ENCODE measurements at places on chromosomes 1 and 21.
A peak's percentile ranks its signal among the peaks of the same experiment; 100 is the strongest.

DNA sequence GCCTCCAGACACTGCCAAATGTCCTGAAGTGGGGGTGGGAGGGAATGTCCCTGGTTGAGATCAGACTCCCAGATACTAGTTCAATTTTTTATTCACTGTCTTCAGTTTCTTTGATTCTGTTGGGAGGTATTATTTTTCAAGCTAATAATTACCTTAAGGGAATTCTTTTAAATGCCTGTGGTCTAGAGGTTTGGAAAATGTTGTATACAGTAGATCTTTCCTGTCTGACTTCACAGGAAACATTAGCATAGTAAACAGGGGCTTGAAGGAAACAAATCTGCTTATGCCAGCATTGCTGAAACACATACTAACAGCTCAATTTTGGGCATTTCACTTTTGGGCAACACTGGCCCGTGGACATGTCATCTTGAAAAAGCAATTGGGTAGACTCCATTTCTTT is 84.3 kb upstream of the HP1BP3 start:
- DNase-seq = no peak

DNA sequence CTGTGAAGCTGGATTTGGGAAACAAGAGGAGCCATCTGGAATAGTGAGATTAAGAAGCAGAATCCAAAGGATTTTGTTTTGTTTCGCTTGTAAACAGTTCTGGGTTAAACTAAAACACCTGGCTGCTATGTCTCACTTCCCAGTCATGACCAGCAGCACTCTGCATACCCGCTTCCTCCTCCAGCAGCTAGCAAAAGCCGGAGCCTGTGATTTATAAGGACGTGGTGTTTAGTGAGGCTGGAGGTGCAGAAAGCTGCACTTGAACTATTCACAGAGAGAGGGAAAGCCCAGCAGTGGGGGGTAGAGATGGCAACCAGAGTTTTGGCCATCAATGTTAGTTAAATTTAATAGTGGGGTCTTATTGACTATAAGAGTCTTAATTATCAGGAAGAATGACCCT is 240.2 kb downstream of the AJAP1 start:
- no peak for DNase-seq

DNA sequence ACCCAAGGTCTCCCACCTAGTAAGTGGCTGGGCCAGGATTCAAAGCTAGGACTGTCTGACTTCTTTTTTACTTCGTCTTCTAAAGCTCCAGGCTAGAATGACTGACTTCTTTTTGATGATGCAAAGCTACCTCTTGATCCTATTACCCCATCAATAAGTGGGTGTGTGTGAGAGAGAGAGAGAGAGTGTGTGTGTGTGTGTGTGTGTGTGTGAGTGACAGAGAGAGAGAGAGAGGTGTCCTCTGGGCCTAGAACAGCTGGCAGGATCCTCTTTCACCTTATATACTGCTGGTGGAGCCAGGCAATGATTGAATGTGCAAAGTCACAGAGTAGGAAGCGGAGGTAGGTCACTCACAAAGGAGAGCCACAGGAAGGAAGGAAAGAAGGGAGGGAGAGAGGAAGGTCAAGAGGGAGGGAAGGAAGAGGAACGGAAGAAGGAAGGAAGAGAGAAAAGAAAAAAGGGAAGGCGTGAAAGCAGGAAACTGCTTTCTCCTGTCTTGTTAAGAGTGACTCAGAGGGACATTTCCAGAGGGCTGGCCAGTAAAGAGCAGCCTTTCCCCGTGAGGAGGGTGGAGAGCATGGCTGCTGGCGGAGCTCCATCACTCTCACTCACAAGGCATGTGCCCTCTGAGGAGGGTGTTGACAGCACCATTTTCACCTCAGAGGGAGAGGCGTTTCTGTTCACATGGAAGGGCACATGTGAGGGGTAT is 68.9 kb downstream of the CDC7 start:
- DNase-seq = peak; percentile 82

- no peak for DNase-seq
Observed at GRCh38 chr1:30902593-30903290, 5.8 kb downstream of the SDC3 start.

- peak; percentile 66 for DNase-seq
Observed at GRCh38 chr1:207698822-207699483, 52.9 kb upstream of the CD46 start.

GRCh38 chr1:209106237-209106741 is 477.2 kb upstream of the CAMK1G start:
- peak; percentile 94 for DNase-seq

- DNase-seq = no peak
Observed at GRCh38 chr1:208349694-208350330, 105.6 kb upstream of the PLXNA2 start.

- no peak for DNase-seq
Observed at GRCh38 chr1:228278432-228278941, 70.6 kb downstream of the OBSCN start.

DNA sequence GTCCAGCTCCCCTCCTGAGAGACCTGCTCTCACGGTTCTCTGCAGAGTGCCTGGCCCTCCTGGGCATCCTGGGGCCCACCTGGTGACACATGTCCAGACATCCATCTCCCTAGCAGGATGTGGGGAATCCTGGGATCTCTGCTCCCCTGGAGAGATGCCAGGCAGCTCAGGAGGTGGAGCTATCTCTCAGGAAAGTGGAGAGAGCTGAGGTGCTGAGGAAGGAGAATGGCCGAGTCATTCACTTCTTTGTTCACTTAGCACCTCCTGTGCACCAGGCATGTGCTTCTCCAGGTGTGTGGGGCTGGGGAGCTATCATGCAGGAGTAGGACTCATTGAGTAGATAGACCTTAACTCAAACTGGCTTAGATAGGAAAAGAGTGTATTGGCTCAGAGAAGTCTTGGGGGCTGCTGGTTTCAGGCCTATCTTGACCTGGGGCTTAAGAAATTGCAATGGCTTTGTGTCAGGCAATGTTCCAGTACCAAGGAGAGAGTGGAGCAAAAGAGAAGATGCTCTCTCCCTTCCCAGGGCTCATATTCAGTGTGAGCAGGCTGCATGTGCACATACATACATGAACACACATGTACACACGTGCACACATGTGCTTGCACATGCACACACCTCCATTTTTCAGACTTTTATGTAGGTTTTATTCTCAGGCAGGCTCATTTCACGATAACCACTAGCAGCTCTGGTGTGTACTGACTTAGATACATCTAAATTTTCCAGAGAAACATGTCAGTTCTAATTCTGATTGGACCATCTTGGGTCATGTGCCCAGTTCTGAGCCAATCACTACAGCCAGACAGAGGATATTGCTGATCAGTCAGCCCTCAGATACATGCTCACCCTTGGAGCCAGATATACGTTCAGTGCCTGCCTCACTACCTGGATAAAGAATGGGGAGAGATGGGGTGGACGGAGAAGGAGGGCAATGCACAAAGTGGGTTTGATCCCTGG is 437.6 kb downstream of the PTPRU start:
- peak; percentile 20 for DNase-seq

DNA sequence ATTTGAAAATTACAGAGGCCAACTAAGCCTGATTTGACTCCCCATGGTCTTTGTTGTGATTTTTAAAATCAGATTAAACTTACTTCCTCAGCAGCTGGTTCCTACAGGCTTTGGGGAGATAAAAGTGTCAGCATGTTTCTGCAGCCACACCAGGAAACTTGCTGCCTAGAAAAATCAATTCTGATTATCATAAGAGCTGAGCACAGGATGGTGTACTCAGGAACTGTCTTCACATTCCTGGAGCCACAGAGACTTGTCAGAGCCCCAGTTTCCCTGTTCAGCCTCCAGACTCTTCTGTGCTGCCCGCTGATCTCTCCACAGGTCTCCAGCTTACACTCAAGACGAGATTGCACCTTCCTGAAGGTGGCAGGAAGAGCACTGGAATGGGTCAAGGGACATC is 23.9 kb downstream of the RAB3B start:
- no peak for DNase-seq

GRCh38 chr1:171985639-171986038 is 144.3 kb downstream of the DNM3 start:
- DNase-seq = peak; percentile 15

DNA sequence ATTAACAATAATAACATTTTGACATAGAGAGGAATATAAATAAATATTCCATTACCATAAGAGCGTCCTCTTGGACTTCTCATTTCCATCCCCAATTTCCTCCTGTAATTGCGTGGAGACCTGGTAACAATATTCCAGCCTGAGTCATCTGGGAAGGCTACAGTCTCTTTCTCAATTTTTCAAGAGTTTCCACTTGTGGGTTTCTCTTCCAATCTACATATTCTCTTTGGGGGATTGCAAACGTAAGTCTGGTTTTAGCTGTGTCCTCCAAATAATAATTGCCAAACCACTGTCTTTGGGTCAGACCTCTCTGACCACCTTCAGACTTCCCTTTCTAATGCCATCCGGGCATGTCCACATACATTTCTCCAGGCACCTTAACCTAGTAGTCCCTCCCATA is 124.5 kb upstream of the USP24 start:
- no peak for DNase-seq

GRCh38 chr1:229479660-229480399 is 28.3 kb downstream of the NUP133 start:
- DNase-seq = no peak

- DNase-seq = no peak
Observed at GRCh38 chr1:245645894-245646293, 491.1 kb downstream of the KIF26B start.

- DNase-seq = no peak
Observed at GRCh38 chr1:236167154-236167553, 24.8 kb downstream of the GPR137B start.

- no peak for DNase-seq
Observed at GRCh38 chr1:152970495-152970894, at the start of gene SPRR4. SPRR4 (plus strand) TSS chr1:152970648; CDS start chr1:152971891, 1,243 bp downstream.

GRCh38 chr1:109539676-109540075 is at the start of gene GPR61:
GPR61 (plus strand) TSS chr1:109539872; CDS start chr1:109543023, 3,151 bp downstream.
- DNase-seq = no peak

- no peak for DNase-seq
Observed at GRCh38 chr1:109845658-109846057, 65.0 kb upstream of the CSF1 start.

DNA sequence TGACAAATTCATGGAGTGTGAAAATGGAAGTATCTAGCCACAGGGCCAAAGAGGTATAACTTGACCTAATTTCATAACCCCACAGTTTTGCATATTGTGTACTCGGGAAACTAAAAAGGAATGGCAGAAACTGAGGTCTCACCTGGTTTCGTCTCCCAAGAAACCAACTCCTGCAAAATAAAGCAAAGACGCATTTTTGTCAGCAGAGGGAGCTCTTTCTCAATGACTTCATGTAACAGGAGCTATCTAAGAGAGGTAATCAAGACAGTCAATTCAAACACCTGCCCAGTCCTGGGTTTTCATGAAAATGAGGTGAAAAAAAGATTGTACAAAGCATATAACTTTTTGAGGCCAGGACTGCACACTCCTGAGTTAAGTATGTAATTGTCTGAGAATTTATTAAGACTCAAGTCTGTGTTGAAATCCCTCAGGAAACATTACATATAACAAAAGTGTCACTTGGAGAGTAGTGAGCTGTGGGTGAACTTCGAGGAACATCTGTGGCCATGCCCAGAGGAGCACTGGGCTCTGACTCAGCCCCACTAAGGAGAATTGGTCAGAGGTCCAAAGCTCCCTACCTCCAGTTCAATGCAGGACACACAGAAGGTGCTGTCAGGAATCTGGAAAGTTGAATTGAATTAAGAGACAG is 17.6 kb downstream of the FCRL4 start:
- peak; percentile 54 for DNase-seq

DNA sequence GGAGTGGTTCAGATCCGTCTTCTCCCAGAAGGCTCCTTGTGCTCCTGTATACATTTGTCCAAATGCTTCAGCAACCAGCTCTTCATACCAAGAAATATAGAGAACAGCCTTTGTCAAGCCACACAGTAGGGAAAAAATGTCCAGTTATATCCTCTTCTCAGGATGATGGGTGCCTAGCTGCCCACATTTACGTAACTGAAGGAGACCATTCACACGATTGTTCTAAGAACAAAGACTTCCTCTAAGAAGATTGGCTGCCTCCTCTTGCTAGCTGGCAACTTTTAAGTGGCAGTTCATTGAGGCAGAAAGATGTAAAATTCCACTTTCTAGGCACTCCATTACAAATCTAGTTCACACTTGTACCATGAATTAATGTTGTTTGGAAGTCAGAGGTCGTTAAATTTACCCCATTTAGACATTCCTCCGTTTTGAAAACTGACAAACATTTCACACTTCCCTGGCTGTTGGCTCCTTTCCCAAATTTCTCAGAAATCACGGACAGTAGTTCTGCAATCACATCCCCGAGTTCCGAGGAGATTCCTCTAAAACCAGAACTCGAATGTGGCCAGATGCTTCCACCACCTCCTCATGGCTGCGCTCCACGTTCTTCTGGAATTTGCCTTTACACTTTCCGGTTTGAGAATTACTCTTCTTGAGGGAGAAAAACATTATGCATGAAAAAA is 45.6 kb upstream of the CSF1 start:
- no peak for DNase-seq

DNA sequence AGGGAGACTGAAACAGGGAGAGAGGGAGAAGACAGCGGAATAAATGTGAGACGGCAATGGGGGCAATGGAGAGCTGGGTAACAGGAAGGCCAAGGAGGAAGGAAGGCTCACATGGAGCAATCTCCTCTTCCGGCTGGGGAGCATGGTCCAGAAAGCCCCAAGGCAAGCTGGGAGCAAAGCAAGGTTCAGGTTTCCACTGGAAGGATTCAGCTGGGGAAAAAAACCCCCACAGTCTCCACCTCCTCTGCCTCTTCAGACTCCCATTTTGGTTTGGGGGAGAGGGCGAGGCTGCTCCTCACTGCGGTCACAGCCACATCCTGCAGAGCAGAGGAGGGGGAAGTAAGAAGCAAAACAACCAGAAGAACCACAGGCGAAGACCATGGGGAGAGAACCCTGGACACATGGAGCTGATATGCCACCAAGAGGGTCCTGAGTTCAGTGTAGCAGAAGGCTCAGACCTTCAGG is 650 bp downstream of the TNFAIP8L2 start:
- DNase-seq = no peak

- DNase-seq = no peak
Observed at GRCh38 chr1:160578175-160578524, 1.1 kb downstream of the CD84 start.

- peak; percentile 100 for DNase-seq
Observed at GRCh38 chr21:34526618-34527290, 14.7 kb upstream of the KCNE1 start.

- no peak for DNase-seq
Observed at GRCh38 chr1:202981939-202982338, 14.9 kb upstream of the CYB5R1 start.

- DNase-seq = no peak
Observed at GRCh38 chr1:208090388-208091301, 153.5 kb downstream of the PLXNA2 start.

- DNase-seq = no peak
Observed at GRCh38 chr1:54007613-54008012, 10.4 kb downstream of the LDLRAD1 start.

GRCh38 chr1:30149226-30149625 is 574.2 kb downstream of the MATN1 start:
- DNase-seq = no peak

- peak; percentile 76 for DNase-seq
Observed at GRCh38 chr1:7223334-7224080, 438.3 kb downstream of the CAMTA1 start.

DNA sequence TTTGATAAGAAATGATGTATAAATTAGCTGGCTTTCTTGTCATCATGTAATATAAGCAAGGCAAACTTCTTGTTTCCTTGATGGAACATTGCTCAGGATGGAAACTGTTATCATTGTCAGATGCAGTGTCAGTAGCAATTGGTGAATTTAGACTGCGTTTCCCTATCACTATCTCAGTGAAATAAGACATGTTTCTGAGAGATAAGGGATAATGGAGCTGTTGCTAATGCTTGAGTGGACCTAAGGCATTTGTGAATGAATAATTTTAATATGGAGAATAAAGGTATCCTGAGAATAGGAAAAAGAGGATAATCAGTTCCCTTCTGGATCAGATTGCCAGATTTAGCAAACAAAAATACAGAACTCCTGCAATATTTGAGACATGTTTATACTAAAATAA is 160.9 kb downstream of the HLX start:
- no peak for DNase-seq
